Upper lobe of right lung (tissue), 1 donor: ENCODE measurements at places on chromosomes 3 and 15.

DNA sequence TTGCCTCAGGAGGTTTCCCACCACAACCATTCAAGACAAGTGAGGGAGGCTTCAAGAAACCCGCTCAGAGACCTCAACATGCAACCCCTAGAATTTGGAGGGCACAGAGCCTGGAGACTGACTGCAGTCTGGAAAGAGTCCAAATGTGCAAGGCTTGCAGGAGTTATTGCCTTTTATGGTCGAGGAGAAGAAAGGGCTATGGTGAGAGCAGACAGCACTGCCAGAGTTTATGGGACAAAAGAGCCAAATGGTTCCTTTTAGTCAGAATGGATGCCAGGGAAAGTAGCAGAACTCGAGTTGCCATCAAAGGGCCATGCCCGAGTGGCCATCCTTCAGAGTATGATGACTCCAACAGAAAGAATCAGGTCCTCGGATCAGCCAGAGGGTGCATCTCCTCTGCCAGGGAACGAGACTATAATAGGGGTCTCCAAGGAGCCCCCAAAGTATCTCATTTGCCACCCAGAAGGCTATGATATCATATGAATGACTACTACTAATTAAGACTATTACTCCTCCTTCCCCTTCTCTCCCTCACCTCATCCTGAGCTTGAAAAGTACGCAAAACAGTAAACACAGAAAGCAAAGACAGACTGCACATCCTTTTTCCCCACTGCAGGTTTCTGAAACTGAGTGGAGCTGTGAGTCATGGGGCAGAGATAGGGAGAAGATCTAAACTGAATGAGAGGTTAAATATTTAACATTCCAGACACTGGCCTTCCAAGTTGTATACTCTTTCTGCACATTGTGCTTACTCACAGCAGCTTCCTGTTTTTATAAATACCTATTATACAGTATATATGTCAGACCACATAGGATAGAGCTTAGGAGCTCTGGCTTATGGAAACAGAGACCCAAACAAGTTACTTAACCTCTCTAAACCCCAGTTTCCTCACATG lies 33.9 kb upstream of the TMCO5A start:
- H3K4me1 ChIP-seq: no peaks in the 10 kb centered on the region
- H3K4me3 ChIP-seq: no peak overlapping the region
- no peak overlapping the region for H3K27ac ChIP-seq
- DNase-seq: no peak
- no peaks in the 10 kb centered on the region for H3K27me3 ChIP-seq
- H3K36me3 ChIP-seq: no peaks in the 10 kb centered on the region

GRCh38 chr3:161890147-161890625 lies 393.6 kb downstream of the OTOL1 start:
- no peaks in the 10 kb centered on the region for H3K36me3 ChIP-seq
- no peak overlapping the region for H3K27ac ChIP-seq
- peak; percentile 78 for DNase-seq
- H3K4me1 ChIP-seq: no peaks in the 10 kb centered on the region
- no peaks in the 10 kb centered on the region for H3K27me3 ChIP-seq

GRCh38 chr3:182165234-182165633 lies 453.5 kb downstream of the SOX2 start:
- no peak overlapping the region for H3K4me3 ChIP-seq
- no peaks in the 10 kb centered on the region for H3K4me1 ChIP-seq
- H3K27ac ChIP-seq: no peak overlapping the region
- H3K27me3 ChIP-seq: no peaks in the 10 kb centered on the region
- no peaks in the 10 kb centered on the region for H3K36me3 ChIP-seq
- no peak for DNase-seq

DNA sequence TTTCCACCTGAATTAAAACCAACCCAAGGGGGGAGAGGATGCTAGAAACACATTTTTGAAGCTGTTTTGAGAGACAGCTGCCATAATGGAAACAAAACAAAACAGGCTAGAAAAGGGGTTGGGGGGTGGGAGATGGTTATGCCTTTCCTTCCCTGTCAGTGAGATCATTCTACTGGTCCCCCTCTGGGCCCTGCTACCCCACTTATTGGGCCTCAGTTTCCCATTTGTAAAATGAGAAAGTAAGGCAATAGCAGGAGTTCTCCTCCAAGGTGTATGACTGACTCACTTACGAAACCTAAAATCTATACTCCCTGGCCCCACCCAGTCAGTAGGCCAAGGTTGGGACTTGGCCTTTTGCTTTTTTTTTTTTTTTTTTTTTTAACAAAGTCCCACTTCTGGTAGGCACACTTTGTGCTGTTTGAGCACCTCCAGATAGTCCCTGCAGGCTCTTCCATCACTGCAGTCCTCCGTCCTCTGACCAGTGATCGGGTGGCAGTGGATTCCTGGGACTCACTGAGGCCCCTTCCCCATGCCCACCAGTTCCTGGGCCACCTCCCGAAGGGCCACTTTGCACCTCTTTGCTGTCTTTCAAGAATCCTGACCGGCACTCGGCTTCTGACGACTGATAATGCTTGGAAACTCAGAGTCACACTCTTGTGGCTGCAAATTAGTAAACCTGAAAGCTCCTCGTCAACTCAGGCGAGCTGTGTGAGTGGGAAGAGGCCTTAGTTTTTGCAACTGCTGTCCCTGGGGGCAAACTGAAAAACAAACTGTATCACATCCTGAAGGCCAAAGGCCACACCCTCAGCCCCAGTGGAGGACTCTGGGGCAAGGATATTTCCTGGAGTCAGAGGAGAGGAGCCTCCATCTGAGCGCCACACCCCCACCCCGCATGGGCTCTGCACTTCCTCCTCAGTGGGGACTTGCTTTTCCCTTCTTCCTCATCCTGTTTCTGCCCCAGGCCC lies 6.7 kb upstream of the PSTPIP1 start:
- peaks cover 7% of the 10 kb centered on the region for H3K4me1 ChIP-seq
- H3K27ac ChIP-seq: peak overlapping the region; percentile 55
- peak; percentile 81 for DNase-seq
- no peaks in the 10 kb centered on the region for H3K36me3 ChIP-seq
- H3K4me3 ChIP-seq: no peak overlapping the region

DNA sequence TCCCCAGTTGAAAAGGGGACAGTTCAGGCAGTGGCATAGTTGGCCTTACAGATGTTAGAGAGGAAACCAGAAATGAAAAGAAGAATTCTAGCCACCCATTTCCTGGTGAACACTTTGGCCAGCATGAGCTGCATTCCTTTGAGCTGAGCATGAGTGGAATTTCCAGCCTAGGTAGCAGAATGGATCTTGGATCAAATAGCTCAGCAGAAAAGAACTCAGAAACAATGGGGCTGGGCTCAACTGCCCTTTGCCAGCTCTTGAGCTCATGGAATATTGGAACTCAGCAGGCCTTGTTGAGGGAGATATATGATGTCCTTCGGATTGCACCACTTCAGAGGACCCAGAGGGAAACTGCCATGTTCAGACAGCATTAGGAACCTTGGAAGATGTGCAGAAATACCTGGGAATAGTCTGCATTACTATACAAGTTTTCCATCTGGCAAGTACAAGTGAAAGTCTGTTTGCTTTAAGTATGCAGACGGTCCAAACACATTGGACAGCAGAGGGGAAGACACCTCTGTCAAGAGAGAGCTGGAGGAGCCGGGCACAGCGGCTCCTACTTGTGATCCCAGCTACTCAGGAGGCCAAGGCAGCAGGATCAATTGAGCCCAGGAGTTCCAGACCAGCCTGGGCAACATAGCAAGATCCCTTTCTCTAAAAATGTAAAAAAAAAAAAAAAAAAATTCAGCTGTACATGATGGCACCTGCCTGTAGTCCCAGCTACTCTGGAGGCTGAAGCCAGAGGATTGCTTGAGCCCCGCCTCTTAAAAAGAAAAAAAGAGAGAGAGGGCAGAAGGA lies 3.1 kb upstream of the CDV3 start:
- H3K4me1 ChIP-seq: peaks cover 23% of the 10 kb centered on the region
- H3K36me3 ChIP-seq: peaks cover 5% of the 10 kb centered on the region
- H3K4me3 ChIP-seq: no peak overlapping the region
- no peaks in the 10 kb centered on the region for H3K27me3 ChIP-seq

DNA sequence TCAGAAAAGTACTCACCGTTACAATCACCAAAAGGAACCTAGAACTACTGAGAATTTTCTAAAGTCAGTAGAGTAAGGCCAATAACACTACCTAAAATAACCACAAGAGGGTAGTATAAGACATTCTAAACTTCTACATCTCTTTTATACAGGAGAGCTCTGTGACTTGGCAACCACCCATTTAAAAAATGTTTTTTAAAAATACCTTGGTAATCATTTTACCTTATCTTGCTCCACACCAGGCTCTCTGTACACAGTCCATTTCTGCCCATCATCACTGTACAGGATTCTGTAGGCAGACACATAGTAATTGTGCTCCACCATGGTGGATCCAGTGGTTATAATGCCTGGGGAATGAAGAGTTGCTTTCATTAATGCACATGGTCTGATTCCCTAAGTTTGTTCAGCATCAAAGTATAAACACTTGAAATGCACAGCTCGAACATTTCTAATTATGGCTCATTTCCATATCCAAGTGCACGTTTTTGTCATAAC lies 54.5 kb downstream of the ST3GAL6 start:
- peaks cover 33% of the 10 kb centered on the region for H3K36me3 ChIP-seq
- no peaks in the 10 kb centered on the region for H3K4me1 ChIP-seq
- no peak for DNase-seq
- no peak overlapping the region for H3K4me3 ChIP-seq

DNA sequence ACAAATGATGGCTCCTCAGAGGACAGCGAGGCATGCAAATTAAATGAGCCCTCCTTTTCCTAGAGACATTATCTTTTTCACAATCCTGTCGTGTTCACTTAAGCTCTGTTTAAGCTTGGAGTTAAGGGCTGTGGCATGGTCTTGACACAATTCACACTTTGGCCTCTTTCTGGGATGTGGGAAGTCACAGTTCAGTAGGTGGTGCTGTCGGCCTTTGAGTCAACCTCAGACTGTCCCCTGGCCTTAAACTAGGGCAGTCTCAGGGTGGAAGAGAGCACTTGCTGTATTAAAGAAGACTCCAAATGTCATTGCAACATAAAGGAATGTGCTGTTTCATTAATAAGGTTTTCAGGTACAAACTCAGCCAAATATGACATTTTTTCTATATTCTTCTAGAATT lies 351.0 kb downstream of the MCTP2 start:
- no peak overlapping the region for H3K4me3 ChIP-seq
- no peaks in the 10 kb centered on the region for H3K36me3 ChIP-seq
- H3K4me1 ChIP-seq: peaks cover 12% of the 10 kb centered on the region

- H3K4me1 ChIP-seq: no peaks in the 10 kb centered on the region
- DNase-seq: no peak
- no peak overlapping the region for H3K27ac ChIP-seq
- no peak overlapping the region for H3K4me3 ChIP-seq
- H3K27me3 ChIP-seq: no peaks in the 10 kb centered on the region
These were observed 566.1 kb downstream of the TBL1XR1 start for GRCh38 chr3:176631165-176631564.

DNA sequence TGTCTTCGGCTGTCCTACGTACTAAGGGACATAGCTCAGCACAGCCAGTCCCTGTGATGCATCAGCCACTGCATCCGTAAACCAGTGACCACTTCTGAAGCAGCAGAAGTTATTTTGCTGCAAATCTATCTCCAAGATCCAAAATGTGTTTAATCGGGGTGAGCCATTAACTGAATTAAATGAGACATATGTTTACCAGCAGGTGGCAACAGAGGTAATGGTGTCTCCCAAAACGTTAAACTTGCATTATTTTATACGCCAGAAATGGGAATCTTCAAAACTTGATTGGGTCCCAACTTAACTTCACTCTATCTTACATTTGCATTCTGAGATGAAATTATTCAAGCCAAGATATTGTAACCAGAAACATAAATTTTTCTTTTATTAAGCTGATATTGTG lies 75.3 kb upstream of the BOC start:
- DNase-seq: no peak
- no peaks in the 10 kb centered on the region for H3K36me3 ChIP-seq
- no peaks in the 10 kb centered on the region for H3K4me1 ChIP-seq
- no peaks in the 10 kb centered on the region for H3K27me3 ChIP-seq
- no peak overlapping the region for H3K27ac ChIP-seq

DNA sequence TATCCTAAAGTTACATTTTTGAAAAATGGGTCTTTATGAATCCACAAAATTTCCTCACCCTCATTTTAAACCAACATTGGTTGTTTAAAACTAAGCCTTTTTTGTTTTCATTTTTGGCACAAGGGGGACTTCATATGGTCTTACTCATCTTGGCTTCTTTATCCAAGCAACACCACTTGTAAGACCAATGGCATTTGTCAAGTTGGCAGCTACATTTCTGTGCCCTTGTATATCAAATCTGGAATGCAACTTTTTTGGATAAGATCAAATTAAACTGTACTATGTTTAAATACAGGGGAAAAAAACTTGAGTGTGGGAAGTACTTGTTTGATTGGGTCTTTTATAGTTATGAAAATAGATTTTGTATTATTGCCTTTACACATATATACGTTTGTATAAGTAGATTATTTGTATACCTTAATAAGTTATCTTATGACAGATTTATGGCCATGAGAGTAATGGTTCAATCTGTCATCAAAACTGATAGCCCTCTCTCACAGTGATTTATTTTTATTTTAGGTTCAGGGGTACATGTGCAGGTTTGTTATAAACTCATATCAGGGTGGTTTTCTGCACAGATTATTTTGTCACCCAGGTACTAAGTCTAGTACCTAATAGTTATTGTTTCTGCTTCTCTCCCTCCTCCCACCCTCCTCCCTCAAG lies 43.4 kb downstream of the GPR160 start:
- no peak overlapping the region for H3K27ac ChIP-seq
- peaks cover 30% of the 10 kb centered on the region for H3K36me3 ChIP-seq
- H3K27me3 ChIP-seq: no peaks in the 10 kb centered on the region
- no peak overlapping the region for H3K4me3 ChIP-seq
- DNase-seq: no peak

GRCh38 chr3:43789028-43789427 lies 98.3 kb downstream of the ABHD5 start:
- no peak for DNase-seq
- H3K27me3 ChIP-seq: no peaks in the 10 kb centered on the region
- H3K27ac ChIP-seq: no peak overlapping the region
- no peak overlapping the region for H3K4me3 ChIP-seq

DNA sequence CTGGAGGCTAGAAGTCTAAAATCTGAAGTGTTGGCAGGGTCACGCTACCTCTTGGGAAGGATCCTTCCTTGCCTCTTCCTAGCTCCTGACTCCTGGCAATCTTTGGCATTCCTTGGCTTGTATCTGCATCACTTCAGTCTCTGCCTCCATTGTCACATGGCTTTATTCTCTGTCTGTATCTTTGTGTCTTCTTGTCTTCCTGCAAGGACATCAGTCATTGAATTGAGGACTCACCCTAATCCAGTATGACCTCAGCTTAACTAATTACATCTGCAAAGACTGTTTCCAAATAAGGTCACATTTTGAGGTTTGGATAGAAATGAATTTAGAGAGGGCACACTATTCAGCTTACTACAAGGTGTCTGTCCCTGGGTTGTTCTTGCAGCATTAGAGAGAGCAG lies 31.1 kb upstream of the UTS2B start:
- H3K27me3 ChIP-seq: no peaks in the 10 kb centered on the region
- no peak for DNase-seq
- H3K27ac ChIP-seq: no peak overlapping the region
- H3K4me1 ChIP-seq: peaks cover 9% of the 10 kb centered on the region

- no peak for DNase-seq
- H3K4me3 ChIP-seq: no peak overlapping the region
- H3K36me3 ChIP-seq: no peaks in the 10 kb centered on the region
- no peaks in the 10 kb centered on the region for H3K27me3 ChIP-seq
- H3K4me1 ChIP-seq: no peaks in the 10 kb centered on the region
These were observed 425.0 kb upstream of the ADAMTS9 start for GRCh38 chr3:65112751-65113300.

- H3K36me3 ChIP-seq: no peaks in the 10 kb centered on the region
- no peak overlapping the region for H3K4me3 ChIP-seq
- H3K27me3 ChIP-seq: no peaks in the 10 kb centered on the region
- H3K27ac ChIP-seq: no peak overlapping the region
- DNase-seq: peak; percentile 52
These were observed 2.3 kb downstream of the PLA2G4E start for GRCh38 chr15:42018306-42019224.
